G401 (cell line): ENCODE measurements at places on chromosomes 11 and 22.

DNA sequence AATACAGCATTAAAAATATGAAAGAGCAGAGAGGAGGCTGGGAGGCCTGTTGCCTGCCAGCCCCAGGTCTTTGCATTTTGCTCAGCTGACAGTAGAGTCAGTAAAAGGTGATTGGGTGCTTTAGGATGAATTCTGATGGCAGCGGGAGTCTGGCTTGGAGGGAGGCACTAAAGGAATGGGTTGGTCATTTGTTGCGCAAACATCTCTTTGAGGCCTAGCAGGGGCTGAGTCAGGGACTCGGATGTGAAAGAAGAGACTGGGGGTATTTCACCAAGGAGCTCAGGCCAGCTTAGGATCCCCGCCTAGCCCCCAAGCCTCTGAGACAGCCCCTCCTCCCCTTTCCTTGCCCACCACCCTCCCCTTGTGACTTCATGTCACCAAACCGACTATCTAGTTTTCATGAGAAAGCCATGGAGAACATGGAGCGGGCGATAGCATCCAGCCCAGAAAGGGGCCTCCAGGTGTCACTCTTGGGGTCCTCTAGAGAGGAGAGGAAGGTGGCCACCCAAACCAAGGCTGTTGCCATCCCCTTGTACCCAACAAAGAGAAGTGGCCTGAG lies 9.7 kb downstream of the DGKZ start:
- DNase-seq: no peak

DNA sequence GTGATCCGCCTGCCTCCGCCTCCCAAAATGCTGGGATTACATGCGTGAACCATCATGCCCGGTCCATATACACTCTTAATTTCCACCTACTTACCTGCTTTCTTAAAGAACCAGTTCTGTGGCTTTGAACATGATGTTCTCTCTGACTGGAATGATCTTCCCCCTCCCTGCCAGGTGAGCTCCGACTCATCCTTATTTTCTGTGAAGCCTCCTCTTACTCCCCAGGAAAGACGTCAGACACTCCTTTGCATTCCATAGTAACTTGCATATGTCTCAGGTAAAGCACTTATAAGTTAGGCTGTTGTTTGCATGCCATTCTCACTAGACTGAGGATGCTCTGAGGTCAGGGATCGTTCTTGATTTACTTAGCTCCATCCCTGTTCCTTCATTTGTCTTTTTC lies 91.8 kb upstream of the RAB1B start:
- DNase-seq: no peak

DNA sequence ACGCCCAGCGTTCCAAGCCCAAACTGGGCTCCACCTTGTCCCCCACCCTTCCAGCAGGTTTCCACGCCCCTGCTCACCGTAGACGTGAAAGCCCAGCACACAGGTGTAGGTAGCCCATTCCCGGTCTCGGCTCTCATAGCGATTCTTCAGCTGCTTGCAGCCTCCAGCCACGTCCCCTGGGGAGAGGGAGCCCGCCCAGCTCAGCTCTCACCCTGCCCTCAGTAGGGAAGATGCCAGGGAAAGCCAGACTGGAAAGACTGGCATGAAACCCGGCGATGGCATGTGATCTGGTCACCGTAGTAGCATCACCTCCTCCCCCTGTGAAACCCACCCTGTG lies 1.4 kb upstream of the MTA2 start:
- DNase-seq: no peak

DNA sequence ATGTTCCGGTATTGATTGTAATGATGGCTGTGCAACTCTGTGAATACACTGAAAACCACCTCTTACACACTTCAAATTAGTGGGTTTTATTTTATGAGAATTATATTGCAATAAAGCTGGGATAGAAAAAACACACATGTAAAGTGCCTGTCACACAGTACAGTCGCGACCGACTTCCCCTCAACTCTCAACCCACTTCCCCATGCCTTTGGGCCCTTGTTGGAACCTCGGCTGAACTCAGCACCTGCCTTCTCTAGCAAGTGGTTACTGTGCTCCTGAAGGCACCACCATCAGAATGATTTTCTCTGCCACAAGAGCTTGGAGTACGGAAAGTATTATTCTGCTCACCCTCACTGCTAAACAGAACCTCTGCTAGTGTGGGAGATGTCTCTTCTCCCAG lies 13.5 kb downstream of the KCNJ1 start:
- DNase-seq: no peak

DNA sequence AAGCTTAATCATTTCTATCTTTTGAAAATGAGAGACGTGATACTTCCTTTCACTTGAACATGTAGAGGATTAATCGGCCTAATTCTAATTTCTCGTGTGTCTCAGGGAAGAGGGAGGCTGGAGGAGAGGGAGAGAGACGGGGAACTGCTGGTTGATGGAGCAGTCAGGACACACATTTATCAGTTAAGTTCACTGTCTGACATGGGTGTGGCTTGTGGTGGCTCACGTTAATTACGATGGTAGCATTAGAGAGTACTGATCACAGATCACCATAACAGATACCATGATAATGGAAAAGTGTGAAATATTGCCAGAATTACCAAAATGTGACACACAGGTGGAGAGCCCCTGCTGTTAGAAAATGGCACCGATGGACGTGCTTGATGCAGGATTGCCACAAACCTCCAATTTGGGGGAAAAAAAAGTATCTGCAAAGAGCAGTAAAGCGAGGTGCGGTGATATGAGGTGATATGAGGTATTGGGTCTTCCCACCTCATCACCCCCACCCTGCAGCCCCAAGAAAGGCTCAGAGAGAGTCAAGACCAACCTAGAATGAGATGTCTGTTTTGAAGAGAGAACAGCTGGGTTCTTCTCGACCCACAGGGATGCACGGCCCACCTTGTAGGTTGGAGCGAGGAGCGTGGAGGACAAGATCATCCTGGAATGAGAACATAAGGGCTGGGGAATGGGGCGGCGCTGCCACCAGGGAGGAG lies 19.7 kb downstream of the ZBED4 start:
- no peak for DNase-seq

- no peak for DNase-seq
These were observed 17.5 kb upstream of the MUC5B start for GRCh38 chr11:1205121-1205986.

GRCh38 chr11:118641397-118642019 lies 34.1 kb downstream of the PHLDB1 start:
- DNase-seq: peak; percentile 61

GRCh38 chr11:59545179-59546020 lies 34.1 kb downstream of the OR4D9 start:
- DNase-seq: peak; percentile 40

- DNase-seq: peak; percentile 95
These were observed 4.0 kb upstream of the FTH1 start for GRCh38 chr11:61971248-61972111.

DNA sequence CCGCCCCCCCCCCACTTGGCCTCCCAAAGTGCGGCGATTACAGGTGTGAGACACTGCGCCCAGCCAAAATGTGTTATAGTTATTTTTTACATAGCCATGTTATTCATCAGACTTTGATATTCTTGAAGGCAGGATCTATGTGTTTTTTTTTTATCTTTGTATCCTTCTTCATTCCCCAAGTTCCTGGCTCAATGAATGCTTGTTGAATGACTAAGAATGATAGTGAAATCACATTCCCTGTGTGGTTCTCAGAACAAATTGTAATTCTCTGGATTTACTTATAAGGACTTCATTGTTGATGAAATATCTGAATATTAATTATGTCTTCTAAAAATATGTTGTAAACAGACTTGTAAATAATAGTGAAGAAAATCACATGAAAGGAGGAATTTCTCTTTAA lies 33.5 kb downstream of the MMP7 start:
- no peak for DNase-seq

DNA sequence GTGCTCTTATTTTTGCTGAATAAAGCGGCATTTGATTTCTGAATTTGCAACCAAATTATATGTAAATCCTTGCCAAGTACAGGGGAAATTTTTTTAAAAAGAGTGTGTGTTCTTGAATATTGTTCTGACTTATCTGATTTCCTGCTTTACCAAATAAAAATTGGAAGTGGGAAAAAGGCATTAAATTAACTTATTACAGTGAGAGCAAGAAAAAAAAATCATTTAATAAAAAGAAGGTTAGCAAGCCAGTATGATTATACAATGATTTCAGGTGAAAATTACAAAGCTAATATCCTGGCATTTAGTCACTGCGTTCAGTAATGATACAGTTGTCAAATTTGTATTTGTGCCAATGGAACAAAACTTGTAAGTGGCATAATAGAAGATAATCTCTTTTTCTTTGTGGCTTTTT lies 82.1 kb upstream of the PPARA start:
- DNase-seq: peak; percentile 42

DNA sequence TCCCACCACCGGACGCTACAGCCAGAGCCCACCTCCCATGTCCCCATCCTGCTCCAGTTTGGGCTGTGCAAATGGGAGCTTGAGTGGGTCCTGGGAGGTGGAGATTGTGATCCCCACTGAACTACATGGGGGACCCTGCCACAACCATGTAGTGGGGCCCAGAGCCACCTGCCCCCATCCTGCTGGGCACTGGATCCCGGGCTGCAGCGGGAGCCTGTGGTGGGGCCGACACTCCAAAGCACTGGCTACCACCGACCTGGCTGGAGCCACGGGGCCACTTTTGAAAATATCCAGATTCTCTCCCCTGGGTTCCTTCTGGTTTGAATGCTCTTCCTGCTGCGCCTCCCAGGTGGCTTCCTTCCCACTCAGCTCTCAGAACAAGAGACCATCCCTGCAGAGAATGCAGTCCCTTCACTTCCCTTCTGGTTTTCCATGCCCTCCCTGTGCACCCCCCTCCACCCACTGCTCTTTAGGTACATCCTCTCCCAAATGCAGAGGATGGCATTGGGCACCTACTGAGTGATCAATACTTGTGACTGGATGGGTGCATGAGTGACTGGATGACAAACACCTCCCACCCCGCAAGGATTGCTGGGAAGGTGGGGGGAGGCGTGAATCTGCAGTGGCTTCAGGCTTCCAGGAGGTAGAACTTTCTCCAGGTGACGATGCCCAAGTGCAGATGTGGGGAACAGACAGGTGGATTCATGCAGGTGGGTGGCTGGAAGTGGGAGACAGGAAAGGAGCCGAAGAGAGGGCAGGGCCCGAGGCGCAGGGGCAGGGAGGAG lies 846 bp upstream of the UNC93B1 start:
- no peak for DNase-seq

- DNase-seq: no peak
These were observed 3.6 kb upstream of the PHLDA2 start for GRCh38 chr11:2932850-2933251.

- no peak for DNase-seq
These were observed 157.8 kb upstream of the GRK3 start for GRCh38 chr22:25406510-25407210.

DNA sequence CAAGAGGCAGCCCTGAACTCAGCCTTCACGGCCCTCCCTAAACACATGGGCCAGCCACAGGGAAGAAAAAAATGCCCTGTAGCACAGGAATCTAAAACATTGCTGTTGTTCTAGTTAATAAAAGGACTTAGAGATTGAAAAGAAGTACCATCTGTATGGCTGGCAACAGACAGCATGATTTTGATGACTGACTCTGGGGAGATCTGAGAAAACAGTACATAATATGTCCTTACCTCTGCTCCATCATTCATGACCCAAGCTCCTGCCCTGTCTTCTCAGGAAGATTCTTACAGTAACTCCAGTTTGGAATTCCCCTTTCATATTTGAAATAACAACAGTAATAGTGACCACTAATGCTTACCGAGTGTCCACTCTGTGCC lies 244.2 kb downstream of the ETS1 start:
- DNase-seq: no peak

DNA sequence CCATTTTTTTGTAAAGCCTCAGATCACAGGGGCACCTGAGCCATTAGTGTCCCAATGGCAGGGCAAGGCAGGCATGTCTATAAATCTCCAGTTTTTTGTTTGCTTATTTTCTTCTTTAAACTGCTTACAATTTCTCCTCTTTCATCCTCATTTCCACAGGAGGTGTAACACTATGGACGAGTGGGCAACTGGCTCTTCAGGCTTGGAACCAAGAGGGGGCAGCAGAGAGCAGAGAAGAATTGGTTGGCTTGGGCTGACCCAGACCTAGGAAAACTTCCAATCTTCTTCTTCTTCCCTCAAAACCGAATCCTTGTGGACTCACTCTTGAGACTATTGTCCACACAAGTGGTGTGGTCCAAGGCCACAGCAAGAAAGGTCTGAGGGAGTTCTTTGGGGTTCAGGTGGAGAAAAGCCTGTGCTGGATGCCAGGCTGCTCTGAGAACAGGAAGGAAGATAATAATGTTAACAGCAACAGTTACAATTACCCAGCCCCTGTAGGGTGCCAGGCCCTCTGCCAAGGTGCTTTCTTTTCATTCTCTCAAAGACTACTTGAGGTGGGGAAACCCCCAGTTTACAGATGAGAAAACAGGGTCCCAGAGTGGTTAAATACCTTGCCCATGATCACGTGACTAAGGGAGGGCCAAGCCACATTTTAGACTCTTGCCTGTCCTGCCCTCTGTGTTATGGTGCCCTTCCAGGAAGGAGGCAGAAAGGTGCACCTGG lies 70.7 kb upstream of the E2F8 start:
- peak; percentile 53 for DNase-seq

DNA sequence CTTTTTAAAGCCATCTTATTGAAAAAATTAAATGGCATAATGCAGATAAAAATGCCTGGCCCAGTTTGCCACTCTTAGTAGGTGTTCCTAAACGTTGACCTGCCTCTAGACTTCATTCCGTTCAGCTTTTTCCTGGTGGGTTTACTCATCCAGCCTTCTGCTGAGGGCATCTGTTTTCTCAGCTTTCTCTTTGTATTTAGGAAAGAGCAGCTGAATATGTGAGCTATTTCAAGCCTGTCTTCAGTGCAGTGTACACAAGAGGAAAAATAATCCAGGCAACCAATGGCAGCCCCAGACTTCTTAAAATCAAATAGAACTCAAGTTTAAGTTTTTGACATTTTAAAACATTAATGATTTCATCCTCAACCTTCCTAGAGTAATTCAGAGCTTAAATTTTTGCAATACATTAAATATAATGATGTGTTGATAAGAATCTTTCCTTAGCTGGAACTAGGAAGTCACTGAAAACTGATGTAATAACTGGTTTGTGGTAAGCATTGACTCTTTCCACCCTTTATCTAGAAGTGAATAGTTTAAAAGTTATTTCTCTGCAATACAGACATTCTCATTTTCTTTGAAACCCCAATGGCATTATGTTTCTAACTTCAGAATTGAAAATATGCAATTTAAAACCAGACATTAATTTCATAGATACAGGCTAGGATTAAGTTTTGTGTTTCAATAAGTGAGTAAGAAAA lies 165.4 kb downstream of the AASDHPPT start:
- no peak for DNase-seq
